Hippocampal formation (tissue), 2 donors: ENCODE measurements at places on chromosomes 7 and 10.

GRCh38 chr10:112915590-112916572 lies 34.2 kb upstream of the TCF7L2 start:
- DNase-seq = no peak

- no peak for DNase-seq
Measured at GRCh38 chr7:50145801-50146338, 52.8 kb upstream of the ZPBP start.

DNA sequence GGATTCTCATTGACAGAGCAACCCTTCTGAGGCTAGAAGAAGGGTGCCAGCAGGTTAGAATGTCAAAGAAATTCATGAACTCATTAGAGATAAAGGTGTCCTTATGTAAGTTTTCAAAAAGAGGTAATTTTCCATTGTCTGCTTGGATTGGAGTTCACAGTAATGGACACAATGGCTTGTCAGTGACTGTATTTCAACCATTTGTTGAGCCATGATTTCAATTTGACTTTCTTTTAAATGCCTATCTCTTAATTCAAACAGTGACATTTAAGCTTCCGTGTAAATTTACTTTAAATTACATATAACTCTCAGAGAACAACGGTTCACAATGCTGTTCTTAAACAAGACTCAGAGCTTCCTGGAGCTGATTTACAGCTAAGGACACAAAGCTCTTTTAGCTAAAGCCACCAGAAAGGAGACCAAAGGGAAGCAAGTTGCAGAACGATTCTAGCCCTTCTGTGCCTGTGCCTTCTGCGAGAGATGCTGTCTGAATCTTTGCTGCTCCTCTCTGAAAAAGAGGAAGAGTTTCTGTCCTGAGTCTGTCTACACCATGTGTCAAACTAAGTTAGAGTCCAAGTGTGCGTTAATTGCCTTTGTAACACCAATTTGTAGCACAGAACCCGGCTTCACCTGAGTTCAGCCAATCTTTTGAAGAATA lies 42.2 kb upstream of the PFKP start:
- no peak for DNase-seq

GRCh38 chr10:7853890-7854289 lies 35.6 kb downstream of the TAF3 start:
- no peak for DNase-seq

GRCh38 chr10:74383642-74384041 lies 232.6 kb downstream of the ADK start:
- no peak for DNase-seq

- DNase-seq = no peak
Measured at GRCh38 chr7:93601363-93601762, 26.8 kb upstream of the CALCR start.
